ENCODE measurements at places on chromosomes 2 and 18.

GRCh38 chr2:128783896-128784295, 465.2 kb upstream of the HS6ST1 start:
- no peak for DNase-seq

DNA sequence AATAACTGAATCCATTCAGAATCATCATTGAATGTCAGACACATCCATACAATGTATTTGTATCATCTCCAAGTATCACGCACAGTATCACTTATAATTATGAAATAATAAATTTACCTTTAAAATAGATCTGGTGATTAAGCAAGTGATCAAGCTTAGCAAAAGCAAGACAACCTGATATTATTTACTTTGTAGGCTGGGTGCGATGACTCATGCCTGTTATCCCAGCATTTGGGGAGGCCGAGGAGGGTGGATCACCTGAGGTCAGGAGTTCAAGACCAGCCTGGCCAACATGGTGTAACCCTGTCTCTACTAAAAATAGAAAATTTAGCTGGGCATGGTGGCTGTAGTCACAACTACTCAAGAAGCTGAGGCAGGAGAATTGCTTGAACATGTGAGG, 421.0 kb upstream of the NETO1 start:
- no peak for DNase-seq

GRCh38 chr2:74179063-74179865, 585 bp upstream of the MOB1A start:
- DNase-seq, result no peak

GRCh38 chr2:189848276-189848675, 64.0 kb downstream of the PMS1 start:
- no peak for DNase-seq

GRCh38 chr2:18980786-18981430, 377.5 kb downstream of the OSR1 start:
- DNase-seq, result no peak

GRCh38 chr2:135299165-135299564, 231.9 kb downstream of the ZRANB3 start:
- no peak for DNase-seq

- DNase-seq, result no peak
These were observed 55.3 kb upstream of the AFF3 start for GRCh38 chr2:100197631-100198153.

- no peak for DNase-seq
These were observed 150.6 kb downstream of the RTN4 start for GRCh38 chr2:54899576-54900200.

GRCh38 chr2:211328126-211328525, 771.7 kb downstream of the CPS1 start:
- DNase-seq, result no peak

DNA sequence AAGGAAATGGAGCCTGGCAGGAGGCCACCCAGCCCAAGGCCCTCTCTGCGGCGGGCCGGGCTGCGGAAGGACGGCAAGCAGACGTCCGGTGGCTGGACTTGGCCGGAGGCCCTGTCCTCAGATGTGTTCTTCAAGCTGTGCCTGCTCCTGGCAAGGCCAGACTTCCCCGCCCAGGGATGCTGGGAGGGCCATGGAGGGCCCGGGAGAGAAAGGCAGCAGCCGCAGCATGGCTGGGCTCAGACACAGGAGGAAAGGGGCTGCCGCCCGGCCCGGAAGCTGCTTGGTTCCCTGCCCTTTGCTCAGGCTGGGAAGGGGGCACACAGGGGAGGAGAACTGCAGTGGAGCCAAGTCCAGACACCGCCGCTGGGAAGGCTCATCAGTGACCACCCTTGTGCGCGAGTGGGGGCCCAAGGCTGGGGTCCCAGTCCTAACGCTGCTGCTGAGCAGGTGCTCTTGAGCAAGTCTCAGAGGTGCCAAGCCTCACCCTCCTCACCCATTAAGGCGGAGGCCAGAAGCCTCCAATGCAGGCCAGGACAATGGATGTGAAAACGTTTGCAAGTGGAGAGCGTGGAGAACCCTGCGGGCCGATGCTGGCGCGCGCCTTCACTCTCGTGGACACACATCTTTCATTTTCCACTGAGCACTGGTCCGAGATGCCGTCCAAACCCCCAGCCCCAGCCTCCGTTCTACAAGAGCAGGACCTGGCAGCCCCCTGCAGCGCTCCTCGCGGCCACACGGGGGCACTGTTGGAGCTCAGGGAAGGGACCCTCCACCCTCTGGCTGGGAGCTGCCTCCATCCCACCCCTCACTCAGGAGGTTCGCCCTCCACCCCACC, 7.9 kb downstream of the CROCC2 start:
- no peak for DNase-seq

DNA sequence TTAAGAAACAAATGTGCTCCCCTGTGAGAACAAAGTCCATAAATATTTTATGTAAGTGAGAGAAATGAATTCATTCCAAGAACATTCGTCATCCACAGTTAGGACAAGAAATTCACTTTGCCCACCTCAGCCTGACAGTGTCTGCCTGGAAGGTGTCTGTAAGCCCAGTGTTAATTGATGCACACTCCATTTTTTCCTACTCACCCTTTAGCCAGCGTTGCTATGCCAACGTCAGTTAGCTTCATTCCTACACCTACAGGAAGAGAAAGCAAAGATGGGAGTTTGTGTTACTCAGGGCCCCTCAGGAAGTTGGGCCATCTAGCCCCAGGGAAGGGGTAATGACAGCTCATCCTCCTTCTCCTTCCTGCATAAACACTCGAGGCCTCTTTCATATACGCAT, 131.0 kb downstream of the ALPK2 start:
- no peak for DNase-seq

DNA sequence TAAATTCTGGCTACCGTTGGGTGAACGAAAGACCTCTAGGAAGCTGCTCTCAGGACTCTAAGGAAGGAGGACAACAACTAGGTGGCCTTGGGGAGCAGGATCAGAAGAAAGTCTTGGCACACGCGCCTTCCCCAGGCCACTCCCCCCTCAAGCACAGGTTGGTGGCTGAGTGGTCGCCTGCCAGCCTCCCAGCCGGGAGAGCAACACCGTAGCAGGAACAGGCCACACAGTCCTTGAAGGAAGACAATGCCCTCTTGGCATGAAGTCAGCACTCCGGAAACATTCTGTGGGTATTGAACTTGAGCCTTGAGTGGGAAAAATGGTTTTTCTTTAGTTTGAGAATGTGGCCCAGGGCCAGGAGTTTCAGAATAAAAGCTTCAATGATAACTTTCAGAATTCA, 87.4 kb upstream of the AGAP1 start:
- DNase-seq, result no peak

Data from iPS DF 6.9 (cell line).